ENCODE measurements at places on chromosomes 5 and 9.

DNA sequence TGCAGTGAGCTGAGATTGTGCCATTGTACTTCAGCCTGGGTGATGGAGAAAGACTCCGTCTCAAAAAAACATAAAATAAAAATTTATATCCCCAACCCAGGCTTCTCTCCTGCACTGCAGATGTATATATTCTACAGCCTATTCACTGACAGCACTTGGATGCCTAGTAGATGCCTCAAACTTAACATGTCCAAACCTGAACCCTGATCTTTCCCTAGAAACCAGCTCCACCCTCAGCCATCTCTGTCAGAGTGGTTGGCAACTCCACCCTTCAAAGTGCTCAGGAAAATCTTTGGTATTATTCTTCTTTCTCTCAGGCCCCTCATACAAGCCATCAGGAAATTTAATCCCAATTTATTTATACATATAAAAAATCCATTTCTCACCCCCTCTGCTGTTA is 36.9 kb upstream of the TXN start:
- no peak for DNase-seq

- DNase-seq, result no peak
Observed at GRCh38 chr9:6873857-6874256, 116.1 kb downstream of the KDM4C start.

DNA sequence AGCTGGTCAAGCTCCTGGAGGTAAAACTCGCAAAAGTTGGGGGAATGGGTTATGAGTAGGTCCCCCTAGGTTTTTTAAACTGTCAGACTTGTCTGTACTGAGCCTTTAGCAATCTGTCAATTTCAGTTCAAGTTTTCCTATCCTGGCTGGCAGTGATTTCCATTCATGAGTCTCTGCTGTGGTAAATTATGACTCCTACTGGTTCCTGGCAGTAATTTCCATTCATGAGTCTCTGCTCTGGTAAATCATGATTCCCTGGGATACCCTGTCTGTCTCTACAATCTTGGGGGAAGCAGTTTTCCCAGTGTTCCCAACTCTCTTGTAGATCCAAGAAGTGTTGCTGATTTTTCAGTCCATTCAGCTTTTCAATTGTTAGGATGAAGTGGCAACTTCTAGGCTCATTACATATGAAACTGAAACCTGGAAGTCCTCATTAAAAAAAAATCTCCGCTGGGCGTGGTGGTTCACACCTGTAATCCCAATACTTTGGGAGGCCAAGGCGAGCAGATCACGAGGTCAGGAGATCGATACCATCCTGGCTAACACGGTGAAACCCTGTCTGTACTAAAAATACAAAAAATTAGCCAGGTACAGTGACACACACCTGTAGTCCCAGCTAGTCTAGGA is 91.3 kb upstream of the GPBP1 start:
- DNase-seq, result no peak

- no peak for DNase-seq
Observed at GRCh38 chr9:77735494-77735893, 87.4 kb upstream of the GNA14 start.

DNA sequence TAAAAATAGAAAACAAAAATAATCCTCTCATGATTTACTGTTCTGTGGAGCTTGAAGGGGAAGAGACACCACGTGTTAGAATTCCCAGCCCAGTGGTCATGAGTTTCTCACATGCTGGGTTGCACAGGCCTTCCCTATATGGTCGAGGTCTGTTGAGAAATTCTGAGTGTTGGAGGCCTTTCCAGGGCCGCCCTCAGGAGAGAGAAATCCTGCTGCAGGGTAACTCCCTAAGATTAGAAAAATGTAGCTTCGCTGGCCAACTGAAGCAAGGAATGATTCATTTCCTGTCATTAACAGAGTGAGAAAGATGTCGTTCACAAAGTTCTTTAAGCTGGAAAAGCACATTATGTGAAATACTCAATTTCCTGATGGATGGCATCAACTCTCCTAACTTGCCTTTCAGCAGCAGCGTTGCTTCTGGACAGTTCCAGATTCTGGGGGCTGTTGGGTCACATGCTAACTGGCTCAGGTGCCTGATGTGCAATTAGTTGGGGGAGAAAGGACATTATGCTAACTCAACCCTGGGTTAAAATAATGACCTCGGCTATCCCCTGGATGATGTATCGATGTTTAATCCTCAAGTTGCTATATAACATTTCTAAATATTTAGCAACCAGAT is 104.8 kb upstream of the CD180 start:
- DNase-seq, result no peak

DNA sequence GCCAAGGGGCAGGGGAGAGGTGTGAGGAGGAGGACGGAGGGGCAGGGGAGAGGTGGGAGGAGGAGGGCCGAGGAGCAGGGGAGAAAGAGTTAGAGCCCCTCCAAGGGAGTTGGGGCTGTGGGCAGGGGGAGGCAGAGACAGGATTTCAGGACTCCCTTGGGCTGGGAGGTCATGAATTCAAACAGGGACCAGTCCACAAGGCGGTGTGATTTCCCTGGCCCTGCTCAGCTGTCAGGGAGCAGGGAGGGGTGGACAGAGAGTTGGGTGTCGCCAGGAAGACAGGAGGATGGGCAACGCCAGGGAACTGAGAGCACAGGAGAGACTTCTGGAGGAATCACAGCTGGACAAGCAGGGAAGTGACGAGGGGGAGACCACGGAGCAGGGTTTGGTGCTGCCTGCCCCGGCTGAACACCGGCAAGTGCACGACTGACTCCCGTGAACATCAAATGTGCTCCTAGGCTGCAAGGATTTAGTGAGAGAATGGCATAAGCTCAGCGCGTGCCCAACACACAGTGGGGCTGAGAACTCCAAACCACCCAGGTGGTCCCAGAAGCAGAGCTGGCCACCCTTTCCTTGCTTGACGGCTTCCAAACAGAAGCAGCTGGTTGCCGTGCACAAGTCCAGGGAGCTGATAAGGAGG is 17.8 kb upstream of the OLFM1 start:
- DNase-seq, result no peak

DNA sequence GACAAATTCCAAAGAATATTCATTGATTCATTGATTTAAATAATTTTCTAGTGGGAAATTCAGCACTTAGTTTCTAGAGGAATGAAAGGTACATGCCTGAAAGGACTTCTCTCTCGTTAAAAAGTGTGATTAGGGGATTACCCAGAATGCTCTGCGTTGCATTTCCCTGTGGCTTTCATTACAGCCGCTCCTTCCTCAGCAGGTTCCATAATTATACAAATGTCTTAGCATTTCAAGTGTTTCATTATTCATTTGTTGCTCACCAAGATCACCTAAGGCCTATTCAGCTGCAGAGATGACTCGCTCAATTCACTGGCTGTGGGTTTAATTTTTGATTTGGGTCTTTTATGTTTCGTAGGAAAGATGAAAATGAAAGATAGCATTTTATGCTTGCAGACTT is 52.8 kb downstream of the SPATA31C2 start:
- no peak for DNase-seq

GRCh38 chr9:117286245-117286644 is 128.6 kb downstream of the ASTN2 start:
- DNase-seq, result no peak

DNA sequence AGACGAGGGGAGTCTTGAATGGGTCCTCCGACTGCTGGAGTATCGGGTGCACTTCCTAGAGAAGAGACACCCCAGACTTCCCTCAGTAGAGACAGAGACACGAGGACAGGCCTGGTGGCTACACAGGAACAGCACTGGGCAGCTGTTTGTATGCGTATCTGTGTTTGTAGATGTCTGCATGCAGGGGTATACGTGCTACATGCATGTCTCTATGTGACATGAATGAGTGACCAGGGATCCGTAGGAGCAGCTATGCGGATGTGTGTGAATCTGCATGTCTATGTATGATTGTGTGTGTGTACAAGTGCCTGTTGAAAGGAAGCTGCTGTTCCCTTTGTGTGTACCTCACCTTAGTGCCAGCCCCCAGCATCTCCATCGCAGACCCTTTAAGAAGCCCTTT is 31.2 kb downstream of the CNTFR start:
- no peak for DNase-seq

DNA sequence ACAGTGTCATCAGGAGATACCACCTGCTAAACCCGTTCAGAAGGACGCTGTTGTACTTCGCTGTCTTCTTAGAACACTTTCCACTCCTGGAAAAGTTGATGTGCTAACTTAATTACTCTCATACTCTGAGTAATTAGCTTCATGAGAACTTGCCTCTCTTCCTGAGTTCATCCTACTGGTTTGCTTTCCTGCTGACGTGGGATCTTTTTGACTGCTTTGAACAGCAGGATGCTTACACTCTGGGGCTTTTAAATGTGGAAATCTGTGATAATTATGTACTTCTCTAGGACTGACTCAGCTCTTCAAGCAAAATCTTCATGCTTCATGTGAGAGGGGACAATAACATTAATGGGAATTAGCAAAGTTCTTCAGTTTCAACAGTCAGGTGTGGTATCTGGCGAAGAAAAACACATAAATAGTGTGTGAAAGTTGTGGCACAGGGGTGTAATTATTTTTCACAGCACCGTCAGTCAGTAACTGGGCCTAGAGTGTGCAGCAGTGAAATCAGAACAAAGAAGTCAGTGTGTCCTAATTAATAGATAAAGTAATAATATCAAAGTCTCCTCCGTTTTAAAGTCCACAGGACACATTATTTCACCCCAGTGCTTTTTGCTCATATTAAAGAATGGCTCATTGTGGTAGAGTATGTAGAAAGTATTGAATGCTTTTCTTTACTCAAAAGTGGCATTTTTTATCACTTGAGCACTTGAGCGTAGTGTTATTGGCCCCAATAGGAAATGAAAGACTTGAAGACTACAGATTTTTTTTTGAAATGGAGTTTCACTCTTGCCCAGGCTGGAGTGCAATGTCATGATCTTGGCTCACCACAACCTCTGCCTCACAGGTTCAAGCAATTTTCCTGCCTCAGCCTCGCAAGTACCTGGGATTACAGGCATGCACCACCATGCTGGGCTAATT is 140.9 kb upstream of the DMRT1 start:
- DNase-seq, result no peak

- no peak for DNase-seq
Observed at GRCh38 chr5:179253730-179254129, 91.5 kb downstream of the ADAMTS2 start.
